Activated T-cell treated with anti-CD3 and anti-CD28 coated beads, Interleukin-2, amount 50 U/mL, for 24 hours (primary cell): ENCODE measurements at places on chromosomes 5 and 9.
A peak's percentile ranks its signal among the peaks of the same experiment; 100 is the strongest.

- no peak for DNase-seq
Measured at GRCh38 chr9:99449726-99450125, 227.6 kb downstream of the SEC61B start.

- no peak for DNase-seq
Measured at GRCh38 chr9:107946364-107947141, 457.0 kb upstream of the KLF4 start.

GRCh38 chr9:31912636-31913035 lies 471.8 kb upstream of the ACO1 start:
- no peak for DNase-seq

DNA sequence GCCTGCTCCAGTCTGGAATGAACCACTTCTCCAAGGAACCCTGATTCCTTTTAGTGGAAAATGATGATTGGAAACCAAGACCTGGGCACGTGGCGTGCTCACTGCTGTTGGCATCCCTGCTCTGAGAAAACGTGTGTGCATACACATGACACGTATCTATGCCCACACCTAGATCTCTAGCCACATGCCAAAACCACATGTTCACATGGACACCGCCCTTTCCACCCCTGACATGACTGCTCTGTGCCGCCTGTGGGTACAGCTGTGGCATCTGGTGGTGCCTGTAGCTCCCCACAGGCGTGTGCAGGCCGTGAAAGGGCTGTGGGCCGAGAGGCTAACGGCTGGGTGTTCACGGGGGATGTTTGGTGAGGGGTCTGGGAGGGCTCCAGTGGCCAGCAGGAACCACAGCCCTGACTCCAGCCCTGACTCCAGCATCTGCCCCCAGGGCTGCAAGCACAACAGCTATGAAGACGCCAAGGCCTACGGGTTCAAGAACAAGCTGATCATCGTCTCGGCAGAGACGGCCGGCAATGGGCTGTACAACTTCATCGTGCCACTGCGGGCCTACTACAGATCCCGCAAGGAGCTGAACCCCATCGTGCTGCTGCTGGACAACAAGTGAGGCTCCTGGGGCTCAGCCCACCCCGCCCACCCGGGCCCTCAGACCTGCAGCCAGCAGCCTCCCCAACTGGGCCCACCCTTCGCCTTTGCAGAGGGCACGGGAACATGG lies 75.1 kb downstream of the KCNT1 start:
- no peak for DNase-seq

DNA sequence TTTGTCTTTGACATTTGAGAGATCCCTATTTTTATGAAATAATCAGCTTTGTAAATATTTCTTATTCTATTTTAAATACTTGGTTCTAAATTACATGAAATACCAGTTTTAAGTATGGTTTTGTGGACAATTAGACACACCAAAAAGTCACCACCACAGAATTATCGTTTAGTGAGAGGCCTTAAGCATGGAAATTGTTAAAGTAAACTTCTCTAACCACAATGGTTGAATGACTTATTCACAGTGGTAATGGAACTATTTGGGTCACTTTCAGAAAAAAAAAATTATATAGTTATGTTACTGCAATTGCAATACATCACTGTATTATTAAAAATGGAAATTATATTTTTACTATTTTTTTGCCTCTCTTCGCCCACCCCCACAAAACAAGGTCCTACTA lies 1252.5 kb downstream of the EFNA5 start:
- no peak for DNase-seq

DNA sequence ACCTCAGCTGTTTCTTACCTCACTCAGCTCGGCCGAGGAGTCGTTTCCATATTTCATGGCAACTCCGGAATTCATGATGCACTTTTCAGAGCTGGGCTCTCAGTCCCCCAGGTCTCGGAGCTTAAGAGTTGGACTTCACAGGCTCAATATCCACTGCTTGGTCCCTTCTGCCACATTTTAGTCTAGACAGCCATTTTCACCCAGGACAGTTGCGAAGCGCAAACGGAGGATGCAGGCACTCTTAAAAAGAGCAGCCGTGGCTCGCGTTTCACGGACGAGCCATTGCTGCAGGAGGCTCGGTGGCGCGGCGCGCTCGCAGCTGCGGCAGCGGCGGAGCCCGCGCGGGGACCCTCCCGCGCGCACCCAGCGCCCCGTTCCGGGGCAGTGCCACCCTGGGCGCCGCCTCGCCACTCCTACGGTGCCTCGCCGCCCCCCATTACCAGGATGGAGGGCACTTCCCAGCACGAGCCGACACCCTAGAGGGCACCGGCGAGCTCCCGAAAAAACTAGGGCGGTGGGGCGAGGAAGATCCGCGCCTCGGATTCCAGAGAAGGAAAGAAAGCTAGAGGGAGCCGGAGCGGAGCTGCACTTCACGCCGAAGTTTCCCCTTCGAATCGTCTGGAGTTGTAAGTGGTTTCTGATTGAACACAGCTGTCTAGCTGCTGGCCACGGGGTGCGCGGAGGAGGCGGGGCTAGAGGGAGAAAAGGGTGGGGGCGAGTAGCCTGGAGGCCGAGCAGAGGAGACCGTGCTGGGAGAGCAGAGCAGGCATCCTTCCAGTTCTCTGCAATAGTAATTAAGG lies 140.3 kb downstream of the TSSK1B start:
- peak; percentile 80 for DNase-seq

- no peak for DNase-seq
Measured at GRCh38 chr9:3794635-3795034, 268.8 kb upstream of the RFX3 start.

DNA sequence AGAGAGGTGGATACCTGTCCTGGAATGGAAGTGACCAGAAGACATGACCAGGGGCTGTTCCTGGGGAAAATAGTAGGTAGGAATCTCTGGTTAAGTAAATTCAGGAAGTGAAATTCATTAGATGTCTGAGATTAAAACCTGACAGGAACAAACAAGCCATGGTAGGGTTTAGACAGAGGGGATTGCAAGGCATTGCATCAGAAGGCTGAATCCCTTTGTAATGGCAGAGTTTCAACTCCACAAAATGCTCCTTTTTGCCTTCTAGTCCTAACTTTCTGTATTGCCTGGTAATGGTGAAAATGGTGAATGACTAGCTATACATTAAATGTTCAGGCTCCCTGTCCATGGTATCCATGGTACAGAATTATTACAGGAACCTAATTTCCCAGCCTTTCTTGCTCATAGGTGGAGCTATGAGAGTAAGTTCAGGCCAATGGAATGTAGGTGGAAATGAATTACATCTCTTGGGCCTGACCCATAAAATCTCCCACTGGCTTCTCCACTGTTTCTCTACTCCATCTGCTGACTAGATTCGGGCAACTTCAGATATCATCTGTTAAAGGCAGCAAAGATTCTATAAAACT lies 113.4 kb upstream of the CNTLN start:
- no peak for DNase-seq

DNA sequence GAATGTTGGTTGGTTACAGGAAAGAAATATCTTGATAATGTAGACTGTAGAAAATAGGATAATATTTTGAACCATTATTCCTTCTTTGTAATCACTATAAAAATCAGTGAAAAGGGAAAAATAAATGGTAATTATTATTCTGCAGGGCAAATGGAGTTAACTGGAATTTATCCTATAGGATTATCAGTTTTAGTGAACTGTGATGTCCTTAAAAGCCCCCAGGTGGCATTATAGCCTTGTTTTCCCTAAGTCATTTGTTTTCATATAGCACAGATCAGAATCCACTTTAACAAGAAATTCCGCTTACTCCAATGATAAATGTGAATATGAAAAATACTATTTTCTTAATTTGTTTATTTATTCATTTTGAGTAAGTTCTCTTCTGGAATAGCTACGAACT lies 26.2 kb upstream of the WDR41 start:
- DNase-seq: no peak

- no peak for DNase-seq
Measured at GRCh38 chr9:1238407-1238806, 188.2 kb downstream of the DMRT2 start.

DNA sequence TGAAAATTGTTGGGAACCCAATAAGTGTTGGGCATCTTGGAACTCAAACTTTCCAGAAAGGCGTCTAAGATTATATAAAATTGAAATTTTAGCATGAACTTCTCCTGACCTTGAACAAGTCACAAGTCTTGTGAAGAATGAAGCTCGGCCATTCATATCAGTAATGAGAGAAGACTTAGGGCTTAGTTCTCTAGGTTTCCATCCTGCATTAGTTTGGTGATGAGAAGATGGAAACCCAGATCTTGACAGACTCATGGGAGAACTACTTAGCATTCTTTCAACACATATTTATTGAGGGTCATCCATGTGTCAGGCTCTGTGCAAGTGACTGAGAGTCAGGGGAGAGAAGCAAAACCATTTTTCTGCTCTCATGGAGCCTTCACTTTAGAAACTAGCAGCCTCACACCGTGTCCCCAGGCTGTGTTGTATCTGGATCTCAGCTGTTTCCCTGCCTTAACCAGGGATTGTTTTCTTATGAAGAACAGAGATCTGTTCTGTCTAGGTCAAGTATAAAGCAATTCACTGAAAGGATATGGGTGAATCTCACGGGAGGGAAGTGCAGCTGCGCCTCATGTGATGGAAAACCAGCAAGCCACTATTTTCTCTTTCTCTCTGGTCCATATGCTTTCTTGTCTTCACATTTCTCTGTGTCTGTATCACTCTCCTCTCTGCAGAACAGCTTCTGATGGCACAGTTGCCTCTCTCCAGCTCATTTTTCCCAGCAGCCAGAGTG lies 3.4 kb downstream of the GARNL3 start:
- no peak for DNase-seq

DNA sequence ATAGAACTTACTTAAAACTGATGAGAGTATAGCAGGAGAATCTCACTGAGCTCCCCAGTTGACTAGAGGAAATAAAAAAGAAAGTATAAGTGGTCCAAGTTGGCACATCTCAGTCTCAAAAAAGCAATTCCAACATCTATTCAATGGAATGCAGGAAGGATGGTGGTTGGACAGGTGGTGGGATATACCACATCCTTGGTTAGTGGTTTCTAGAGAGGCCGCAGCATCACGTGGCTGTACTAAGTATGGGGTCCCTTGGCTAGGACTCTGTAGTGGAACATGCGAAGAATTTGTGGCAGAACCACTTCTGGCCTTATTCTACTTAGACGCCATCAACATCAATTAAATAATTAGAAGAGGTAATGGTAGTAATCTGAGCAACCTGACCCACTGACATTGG lies 232.4 kb downstream of the SAXO1 start:
- no peak for DNase-seq
